ENCODE measurements at places on chromosomes 6 and 20.
A peak's percentile ranks its signal among the peaks of the same experiment; 100 is the strongest.

- no peak for DNase-seq
Measured at GRCh38 chr20:9409981-9410380, 104.4 kb upstream of the LAMP5 start.

- DNase-seq: no peak
Measured at GRCh38 chr6:56279331-56280080, 32.1 kb upstream of the COL21A1 start.

DNA sequence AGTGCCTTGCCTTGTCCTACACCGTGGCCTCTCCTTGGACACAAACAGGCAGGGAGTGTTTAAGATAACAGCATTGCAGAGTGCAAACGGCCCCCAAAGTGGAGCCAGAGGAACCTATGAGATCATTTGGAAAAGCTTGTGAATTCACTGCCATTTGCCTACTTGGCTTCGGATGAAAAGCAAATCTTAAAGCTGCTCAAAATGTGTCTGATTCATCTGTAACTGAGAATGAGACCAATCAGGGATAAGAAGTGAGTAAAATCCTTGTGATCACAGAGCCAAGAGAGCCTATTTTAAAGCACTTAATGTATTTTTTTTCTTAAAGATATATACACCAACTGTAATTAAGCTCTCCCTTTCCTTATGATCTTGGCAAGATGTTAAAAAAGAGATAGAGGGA lies 65.7 kb upstream of the BACH2 start:
- DNase-seq: no peak

DNA sequence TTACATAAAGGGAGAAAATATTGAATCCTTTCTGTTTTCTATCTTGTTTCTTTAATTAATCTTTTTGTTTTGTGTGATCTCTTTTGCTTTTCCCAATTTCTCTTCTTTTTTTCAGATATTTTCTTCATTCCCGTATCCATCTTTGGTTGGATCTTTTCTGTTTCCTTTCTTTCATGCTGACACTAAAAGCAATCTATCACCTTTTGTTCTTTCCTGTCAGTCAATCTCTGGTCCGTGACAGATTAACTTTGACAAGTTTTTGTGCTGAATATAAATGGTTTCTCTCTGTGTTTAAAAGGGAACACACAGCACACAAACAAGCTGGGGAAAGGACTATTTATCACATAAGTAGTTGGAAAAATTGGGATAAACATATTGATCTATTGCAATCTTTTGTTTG lies 162.8 kb downstream of the GRM1 start:
- no peak for DNase-seq

DNA sequence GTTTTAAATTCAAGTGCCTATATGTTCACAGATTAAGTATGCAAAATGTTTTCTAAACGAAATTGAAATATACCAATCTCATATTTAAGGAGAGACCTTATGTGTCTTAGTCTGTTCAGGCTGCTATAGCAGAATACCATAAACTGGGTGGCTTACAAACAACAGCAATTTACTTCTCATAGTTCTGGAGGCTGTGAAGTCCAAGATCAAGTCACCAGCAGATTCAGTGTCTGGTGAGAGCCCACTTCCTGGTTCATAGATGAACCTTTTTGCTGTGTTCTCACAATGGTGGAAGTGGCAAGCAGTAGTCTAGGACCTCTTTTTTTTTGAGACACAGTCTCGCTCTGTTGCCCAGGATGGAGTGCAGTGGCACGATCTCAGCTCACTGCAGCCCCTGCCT lies 3.5 kb upstream of the DSTN start:
- no peak for DNase-seq

DNA sequence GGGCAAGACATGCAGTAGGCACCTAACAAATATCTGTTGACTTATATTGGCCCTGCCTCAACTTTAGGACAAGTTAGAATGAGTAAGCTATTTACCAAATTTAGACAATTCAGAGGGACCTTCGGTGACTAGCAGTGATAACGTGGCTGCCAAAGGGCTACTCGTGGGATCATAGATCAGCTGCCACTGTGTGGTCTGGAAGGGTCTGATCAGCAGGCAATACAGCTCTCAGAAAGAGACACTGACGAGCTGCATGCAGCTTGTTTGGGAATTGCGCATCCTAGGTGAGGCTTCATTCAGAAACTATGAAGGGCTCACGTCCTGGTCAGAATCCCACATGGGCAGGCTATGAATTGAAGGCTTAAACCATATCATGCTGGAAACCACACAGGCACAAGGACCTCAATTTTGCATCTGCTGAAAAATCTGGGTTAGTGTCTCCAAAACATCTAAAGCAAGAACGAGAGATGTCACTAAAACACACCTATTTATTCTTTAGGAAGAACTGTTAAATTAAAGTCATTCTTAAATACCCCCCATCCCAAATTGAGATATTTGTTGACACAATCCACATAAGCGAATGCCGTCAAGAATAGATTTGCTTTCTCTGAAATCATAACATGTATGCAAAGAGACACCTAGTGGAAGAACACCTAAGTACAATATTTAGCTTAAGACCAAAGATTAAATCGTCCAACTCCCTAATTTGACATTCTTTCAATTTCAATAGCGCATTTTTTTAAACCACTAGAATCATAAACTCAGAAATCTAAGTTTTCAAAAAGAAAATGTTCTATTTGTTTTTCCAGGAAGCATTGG lies 79.6 kb downstream of the IPCEF1 start:
- no peak for DNase-seq

DNA sequence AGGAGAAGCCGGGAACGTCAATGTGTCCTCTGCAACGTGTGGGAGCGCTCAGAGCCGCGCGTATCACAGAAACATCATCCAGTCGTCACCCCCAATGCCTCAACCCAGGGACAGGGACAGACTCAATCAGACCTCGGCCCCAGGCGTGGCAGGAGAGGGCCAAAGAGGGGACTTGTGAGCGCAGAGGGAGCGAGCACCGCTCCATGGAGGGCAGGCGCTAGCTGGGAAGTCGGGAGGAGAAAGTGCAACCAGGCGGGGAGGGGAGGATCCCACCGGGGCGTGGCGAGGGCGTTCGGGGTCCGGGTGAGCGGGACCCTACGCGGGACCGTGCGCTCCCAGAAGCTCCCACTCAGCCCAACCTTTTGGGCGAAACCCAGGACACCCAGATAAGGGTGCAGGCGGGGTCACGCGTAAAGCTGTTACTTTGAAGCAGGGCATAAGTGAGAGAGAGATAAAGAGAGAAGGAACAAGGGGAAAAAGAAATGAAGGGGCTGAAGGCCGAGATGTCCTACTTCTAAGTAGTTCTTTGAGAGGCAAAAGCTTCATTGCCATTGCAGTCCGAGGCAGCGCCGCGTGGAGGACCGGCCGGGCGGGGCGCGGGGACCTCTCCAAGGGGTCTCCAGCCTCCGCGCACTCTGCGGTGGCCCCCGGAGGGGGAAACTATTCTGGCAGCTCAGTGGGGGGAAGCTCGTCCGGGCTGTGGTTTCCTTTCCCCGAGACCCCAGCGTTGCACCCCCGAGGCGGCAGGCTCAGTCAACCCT lies 862 bp upstream of the SOBP start:
- no peak for DNase-seq

- DNase-seq: no peak
Measured at GRCh38 chr20:15913391-15914025, 659.7 kb downstream of the KIF16B start.

GRCh38 chr6:50337532-50338122 lies 287.9 kb upstream of the DEFB112 start:
- DNase-seq: no peak

DNA sequence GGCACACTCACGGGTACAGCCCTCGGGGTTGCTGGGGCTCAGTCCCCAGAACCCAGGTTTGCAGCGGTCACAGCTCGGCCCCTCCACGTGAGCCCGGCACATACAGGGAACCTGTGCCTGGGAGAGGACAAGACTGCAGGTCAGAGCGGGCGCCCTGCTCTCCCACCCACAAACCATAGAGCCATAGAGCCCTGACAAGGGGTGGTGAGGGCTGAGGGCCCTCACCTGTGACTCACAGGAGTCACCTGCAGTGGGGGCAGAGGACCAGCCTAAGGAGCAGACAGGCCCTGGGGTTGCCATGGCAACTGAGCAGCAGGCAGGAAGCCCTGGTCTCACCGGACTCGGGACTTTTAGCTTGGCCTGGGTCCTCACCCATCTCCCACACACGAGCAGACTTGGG lies 30.8 kb downstream of the LAMA5 start:
- DNase-seq: no peak

DNA sequence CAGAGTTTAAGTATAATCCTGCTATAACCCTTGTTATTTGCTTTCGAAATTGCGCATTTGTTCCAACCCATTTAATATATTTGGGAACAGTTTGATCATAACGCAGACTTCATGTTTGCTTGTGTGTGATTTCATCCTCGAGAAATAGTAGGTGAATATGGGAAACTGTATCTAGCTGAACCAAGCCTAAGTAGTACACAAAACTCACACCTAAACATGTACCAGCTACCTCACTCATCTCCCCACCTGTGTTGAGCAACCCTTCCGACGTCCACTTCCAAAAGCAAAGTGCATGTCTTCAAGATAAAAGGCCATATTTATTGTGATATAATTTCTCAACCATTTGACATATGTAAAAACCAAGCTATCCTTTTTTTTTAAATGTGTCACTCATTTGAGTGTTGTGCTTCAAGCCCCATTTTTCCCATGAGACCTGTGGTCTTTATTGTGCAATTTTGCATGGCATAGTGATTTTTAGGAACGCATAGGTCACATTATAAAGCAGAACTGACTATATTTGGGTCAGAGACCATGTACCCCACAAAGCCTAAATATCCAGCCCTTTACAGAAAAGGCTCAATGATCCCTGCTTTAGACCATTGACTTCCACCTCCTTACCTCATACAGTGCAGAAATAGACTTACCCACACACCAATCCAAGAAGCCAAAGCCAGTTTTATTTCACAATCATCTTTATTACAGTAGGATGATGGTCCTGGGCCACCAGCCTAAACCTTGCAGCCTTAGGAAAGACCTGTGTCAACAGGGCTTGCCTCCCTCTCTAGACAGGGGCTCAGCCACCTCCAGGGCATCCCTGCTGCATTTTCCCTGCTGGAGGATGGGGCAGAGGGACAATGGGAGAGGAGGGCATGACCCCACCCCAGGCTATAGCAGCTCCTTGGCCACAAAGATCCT lies 7.1 kb downstream of the CCND3 start:
- no peak for DNase-seq

GRCh38 chr6:24446670-24447069 lies 42.7 kb downstream of the GPLD1 start:
- DNase-seq: no peak

- peak; percentile 81 for DNase-seq
Measured at GRCh38 chr6:27495386-27496135, 22.7 kb upstream of the ZNF184 start.

DNA sequence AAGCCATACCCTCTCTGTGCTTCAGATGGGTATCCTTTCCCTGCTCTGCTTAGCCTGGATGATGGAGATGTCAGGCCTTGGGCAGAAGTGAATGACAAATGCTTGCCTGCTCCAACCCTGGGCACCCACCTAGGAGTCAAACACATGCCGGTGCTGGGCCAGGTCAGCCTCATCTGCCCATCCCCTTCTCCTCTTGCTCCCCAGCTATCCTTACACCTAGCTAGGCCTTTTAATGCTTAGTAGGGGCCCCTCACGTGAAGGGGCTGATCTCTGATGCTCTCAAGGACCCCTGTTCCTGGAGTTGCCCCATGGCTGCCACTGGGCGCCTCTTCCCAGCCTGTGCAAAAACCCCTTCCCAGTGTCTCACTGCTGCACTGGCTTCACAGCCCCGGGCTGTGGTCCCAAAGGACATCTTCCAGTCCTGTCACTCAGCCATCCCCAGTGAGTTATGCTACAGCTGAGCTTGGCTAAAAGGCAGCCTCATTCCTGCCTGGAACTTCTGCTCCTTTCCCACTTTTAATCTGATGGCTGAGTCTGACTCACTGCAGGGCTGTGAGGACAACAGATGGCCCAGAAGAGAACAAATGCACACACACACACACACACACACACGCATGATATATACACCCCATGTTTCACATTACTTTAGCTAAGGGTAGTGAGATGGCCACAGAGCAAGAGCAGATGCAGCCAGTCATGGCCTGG lies 12.8 kb upstream of the SDCBP2 start:
- DNase-seq: no peak

DNA sequence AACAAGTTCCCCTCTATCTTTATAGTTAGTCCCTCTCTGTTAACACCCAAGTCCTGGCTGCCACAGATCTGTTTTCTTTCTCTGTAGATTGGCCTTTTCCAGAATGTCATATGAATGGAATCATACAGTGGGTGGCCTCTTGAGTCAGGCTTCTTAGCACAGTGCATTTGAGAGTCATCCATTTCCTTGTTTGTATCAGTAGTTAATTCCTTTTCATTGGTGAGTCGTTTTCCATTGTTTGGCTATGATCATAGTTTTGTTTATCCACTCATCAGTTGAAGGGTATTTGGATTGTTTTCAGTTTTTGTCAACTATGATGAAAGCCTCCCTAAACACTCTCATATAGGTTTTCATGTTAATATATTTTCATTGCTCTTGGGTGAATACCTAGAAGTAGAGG lies 248.3 kb downstream of the ARID1B start:
- DNase-seq: no peak

GRCh38 chr6:30683183-30683979 lies 3.1 kb downstream of the PPP1R18 start:
- DNase-seq: no peak

- no peak for DNase-seq
Measured at GRCh38 chr20:49569411-49570115, 1.6 kb upstream of the PTGIS start.

DNA sequence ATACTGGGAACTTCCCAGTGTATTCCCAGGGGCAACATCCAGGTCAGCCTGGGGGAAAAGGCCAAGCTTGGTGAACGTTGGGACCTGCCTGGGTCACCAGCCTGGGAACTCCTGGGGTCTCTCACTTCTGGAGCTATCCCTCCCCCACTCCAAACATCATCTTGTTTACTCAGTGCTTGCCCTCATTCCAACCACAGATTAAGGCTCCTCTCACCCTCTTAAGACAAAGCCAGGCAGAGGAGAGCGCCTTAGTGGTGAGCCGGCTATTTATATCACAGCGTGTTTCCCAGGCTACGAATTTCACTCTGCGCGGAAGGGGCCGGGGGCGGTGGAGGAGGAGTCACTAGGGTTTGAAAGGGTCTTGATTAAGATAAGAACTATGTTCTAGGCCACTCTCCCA lies 12.1 kb downstream of the PRPH2 start:
- no peak for DNase-seq

DNA sequence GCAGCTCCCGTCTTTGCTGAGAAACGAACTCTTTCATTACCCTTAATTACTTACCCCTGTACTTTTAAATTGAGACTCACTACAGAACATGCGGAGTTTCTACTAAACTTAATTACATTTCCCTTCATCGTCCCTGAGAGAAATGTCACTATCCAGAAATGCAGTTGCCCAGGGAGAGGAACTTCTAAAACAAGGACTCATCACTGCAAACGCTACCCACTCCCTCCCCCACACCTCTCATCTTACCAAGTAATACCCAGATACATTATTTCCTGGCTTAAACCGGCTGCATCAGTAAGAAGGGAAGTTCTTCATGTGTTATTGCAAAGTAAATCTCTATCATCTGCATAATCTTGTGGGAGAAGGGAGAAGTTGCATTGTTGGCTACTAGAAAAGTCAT lies 138.3 kb downstream of the IPCEF1 start:
- no peak for DNase-seq
